ENCODE measurements at places on chromosomes 7 and 10. TPM values are rescaled to one million over a fixed set of nuclear protein-coding genes. Genes with fewer than 3 reads are reported as not detected.

The EMX2 gene
- polyA plus RNA-seq = 1.1 TPM

The SAMD9 gene
- polyA plus RNA-seq = 1.4 TPM

The DOCK1 gene
- 31.3 TPM for polyA plus RNA-seq

The INHBA gene
- polyA plus RNA-seq = 2.6 TPM

The IPMK gene
- polyA plus RNA-seq = 14.2 TPM

The BZW2 gene
- polyA plus RNA-seq = 74.3 TPM

The ACSM6 gene
- 0.14 TPM for polyA plus RNA-seq

The MMD2 gene
- 58.2 TPM for polyA plus RNA-seq

The UNCX gene
- 3.9 TPM for polyA plus RNA-seq

The CYP3A7 gene
- not detected for polyA plus RNA-seq

The ARL4A gene
- polyA plus RNA-seq = 57.4 TPM
